Cardiac fibroblast (primary cell): ENCODE measurements at places on chromosomes 1 and 21.

DNA sequence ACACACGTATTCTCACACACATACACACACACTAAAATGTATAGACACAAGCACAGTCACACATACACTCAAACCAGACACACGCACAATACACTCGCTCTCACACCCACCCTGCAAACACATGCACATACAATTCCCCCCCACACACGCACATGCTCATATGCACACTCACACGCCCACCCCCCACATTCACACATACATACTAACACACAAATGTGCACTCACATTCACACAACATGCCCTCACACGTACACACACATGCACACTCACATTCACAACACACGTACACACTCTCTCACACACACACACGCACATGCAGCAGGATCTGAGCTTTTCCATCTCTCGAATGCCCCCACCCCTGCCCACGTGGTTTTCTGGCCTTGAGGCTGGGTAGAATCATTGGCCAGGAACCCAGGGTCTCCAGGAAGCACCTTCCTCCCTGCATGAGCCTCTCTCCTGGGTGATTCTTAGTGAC, 589.7 kb downstream of the PTPRU start:
- DNase-seq, result no peak

DNA sequence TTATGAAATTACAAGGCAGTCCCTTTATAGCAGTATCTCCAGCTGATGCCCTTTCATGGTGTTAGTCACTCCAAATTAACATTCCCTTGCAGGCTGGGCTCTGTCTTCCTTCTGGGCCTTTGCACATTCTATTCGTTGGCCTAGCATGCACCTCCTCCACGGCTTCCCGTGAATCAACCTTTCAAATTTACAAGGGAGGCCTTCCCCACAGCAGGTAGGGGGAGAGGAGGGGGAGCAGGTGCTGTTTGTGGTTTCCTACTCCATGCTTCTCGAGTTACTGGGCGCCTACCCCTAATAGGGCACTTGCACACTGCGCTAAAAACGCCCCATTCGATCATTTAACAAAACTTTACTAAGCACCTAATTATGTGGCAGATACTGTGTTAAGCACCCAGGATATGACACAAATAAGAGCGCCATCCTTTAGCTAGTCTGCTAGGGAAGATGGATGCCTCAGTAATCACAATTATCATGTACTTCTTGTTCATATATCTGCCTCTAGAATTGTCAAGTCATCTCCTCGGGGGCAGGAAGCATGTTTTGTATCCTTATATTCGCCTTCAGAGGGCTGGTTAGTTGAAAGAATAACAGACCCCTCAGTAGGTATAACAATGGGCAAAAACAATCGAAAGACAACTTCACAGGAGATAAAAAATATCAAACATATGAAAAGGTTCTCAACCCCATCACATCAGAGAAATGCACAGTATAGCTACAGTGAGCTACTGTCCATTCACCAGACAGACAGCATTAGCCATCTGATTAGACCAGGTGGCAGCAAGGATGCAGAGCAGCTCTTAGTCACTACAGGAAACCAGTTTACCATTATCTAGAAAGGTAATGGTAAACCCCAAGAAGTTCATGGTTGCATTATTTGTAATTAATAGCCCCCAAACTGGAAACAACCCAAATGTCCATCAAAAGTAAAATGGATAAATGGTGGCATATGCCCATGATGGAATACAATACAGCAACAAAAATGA, 1.7 kb upstream of the ADAR start:
- DNase-seq, result peak; percentile 44

- no peak for DNase-seq
Measured at GRCh38 chr1:172658871-172659453, at the start of gene FASLG. TSS of gene FASLG (plus strand) at chr1:172659103. CDS start at chr1:172659202, 99 bp downstream.

DNA sequence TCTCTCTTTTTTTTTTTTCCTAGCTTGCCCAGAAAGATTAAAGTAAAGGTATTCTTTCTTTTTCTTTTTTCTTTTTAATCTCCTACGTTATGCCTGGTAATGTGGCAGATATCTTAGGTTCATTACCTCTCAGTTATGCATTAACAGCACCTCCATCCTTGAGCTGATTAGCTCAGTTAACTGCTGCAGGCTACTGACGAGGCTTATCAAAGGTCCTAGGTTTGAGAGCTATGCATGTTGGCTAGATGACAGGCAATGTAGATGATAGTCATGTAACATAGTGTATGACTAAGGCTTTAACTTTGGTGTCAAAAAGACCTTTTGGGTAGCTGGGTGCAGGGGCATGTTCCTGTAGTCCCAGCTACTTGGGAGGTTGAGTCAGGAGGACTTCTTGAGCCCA, 53.7 kb upstream of the CACYBP start:
- DNase-seq, result no peak

DNA sequence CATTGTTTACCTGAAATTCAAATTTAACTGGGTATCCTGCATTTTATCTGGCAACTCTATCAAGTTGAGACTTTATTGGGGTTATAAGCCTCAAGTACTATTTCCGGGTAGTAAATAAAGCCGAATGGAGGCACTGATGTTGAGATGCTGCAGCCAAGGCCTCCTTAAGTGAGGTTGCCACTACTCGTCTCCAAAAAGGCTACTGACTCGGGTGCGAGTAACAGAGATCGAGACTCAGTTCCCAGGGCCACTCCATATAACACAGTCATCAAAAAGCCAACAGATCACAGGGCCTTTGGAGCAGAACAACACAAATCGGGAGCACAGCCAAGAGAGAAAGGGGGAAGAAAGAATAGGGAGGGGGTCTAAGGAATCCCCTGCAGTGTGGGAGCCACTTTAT, 524 bp downstream of the COPA start:
- peak; percentile 20 for DNase-seq

DNA sequence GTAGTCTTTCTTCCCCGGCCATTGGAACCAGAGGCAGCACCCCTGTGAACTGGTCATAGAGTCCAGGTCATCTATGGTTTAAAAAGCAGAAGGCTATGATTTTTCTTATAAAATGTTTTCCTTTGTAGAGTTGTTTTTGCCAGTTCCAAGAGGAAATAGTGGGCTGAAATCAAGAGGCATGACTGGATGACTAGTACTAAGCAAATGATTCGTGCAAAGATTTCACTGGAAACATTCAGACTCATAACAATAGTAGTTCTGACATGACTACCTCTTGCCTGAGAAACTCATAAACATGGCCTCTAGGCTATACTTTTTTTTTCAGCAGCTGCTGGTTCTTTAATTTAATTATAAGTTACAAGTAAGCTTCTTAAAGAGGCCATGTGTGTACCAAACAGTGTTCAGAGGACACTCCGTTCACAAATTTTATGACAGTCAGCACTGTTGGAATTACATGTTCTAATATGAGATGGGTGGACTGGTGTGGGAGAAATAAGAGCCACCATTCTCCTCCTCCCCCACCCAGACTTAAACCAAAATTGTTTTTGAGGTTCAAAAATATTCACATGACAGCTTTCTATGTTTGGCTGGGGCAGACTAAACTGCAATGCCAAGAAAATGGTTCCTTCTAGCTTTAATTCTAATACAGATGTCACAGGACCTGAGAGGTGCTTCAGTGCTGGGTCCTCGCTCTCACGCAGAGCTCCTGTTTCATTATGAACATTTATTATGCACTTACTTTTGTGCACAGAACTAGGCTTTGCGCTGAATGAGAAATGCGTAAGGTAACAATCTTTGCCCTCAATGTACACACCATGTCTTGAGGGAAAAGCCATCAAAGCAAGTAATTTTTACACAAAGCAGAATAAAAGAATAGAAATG, 147.5 kb downstream of the ZC3H11B start:
- no peak for DNase-seq

- no peak for DNase-seq
Measured at GRCh38 chr1:179095924-179096323, 14.1 kb downstream of the TOR3A start.

DNA sequence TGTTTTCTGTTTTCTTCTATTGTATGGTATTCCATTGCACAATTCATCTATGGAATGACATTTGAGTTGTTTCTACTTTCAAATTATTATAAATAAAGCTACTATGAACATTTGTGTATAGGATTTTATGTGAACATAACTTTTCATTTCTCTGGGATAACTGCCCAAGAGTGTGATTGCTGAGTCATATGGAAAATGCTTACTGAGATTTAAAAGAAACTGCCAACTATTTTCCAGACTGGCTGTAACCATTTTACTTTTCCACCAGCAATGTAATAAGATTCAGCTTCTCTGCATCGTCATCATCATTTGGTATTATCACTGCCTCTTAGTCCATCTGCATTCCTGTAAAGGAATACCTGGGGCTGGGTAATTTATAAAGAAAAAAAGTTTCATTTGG, 779.6 kb upstream of the PRMT6 start:
- no peak for DNase-seq

GRCh38 chr1:20610970-20611369, 22.1 kb downstream of the CDA start:
- no peak for DNase-seq

DNA sequence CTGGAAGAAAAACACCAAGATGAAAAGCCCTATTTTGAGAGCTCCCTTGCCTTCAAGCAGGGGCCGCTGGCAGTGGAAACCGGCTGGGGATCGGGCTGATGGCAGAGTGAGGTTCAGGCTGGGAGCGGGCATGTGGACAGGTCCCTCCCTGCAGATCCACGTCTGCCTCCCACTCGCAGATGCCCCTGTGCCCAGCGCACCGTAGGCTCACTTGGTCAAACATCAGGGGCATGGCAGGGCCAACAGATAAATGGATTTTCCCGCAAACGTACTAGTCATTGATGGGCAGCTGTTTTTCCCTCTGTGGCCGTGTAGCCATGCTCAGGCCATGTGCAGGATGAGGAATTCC, 6.6 kb upstream of the C1orf174 start:
- no peak for DNase-seq

DNA sequence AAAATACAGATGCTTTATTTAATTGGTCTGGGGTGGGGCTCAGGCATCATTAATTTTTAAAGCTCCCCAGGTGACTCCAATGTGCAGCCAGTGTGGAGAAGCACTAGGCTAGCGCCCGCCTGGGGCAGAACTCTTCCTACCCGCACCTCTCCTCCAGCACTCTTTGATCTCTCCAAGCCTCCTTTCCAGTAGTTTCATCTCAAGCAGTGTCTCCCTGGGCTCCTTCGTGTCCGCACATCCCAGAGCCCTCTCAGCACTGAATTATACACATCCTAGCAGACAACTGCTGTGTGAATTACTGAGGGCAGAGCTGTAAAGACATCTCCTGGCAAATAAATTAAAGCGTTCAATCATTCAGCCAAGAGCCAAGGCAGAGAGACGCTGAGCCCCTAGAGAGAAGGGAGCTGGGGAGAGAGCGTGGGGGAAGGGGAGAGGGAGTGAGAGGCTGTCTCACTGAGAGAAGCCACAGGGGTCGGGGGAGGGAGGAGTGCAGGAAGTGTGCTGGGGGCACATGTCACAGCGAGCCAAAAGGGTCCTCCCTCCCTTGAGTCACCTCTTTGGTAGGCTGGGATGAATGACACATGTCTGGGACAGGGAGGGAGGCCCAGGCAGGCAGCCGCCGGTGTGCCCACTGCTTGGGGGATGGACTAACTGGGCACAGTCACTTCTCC, 21.0 kb upstream of the PARP1 start:
- DNase-seq, result no peak

DNA sequence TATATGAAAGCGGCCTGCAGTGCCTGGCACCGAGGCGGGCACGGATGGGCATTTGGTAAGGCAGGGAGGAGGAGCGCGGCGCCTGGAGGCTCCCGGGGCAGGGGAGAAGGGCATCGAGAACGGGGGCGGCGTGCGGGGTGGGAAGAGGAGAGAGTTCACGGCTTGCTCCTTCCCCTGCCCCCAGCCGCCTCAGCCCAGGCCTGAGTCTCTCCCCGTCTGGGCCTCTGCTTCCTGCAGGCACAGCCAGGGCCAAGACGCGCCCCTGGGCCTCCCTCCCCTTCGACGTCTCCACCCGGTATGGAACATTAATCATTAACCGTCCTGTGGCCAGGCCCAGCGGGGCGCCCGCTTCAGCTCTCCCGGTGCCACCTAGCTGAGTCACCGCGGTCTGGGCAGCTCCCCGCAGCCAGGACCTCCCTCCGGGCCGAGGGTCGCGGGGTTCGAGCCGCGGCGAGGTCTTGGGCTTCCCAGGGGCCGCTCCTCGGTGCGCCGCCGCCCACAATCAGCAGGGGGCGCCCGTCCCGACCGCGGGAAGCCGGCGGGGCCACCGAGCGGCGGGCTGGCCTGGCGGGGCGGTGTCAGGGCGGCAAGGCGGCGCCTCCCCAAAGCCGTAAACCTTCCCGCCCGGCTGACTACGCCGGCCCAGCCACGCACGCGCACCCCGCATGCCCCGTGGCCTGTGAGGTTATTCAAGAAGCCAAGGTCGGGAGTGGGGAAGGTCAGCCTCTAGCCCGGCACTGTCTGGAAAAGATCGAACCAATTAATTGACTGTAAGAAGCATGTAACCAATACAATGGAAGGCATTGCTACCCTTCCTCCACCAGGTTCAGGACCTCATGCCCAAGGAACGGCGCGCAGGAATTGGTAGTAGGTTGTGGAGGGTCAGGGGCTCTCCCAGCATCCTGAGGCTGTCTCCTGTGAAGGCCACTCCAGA, 23.4 kb upstream of the RD3 start:
- peak; percentile 71 for DNase-seq

DNA sequence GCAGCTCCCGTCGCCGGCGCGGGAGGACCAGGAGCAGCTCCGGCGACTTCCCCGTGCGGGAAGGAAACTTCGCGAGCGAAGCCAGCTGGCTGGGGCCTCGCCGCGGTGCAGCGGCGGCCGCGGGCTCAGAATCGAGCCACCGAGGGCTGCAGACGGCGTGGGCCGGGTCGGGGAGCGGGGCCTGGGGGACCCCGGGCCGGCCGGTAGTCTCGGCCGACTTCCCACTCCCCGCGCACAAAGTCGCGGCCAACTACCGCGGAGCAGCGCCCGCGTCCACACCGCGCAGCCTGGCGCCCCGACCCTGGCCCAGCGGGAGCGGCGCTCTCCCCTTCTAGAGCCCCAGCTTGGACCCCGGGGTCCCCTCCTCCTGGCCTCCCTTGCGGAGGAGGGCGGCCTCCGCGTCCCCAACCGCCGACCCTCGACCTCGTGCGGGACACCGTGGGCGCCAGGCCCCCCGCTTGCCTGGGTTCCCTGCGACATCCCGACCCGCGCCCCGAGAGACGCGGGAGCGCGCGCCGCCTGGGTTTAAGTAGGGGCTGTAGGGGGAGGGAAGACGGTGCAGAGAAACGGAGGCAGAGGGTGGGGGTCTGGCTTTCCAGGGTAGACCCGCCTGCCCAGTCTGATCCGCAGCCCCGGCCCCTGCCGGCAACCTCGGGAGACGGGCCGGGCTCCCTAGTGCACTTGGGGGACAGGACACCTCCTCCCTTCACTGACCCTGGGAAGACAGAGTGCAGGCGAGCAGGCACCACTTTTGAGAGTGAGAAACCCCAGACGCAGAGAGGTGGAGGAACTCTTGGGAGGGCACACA, 4.7 kb downstream of the PRDM16 start:
- DNase-seq, result no peak

DNA sequence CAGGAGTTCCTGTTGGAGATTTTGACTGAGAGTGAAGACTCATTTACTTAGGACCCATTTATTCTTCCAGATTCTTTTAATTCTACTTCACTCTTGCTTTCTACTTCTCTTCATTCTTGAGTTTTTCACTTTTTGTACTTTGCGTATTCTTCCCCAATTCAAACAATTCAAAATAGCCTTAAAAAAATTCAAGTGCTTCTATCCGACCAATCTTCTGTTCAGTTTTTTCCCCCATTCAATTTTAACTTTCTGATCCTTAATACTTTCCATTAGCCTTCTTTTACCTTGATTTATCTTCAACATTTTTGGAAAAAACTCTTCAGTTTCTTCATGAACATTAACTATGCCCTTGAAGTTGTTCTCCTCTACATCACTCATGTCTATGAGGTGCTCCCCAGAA, 21.1 kb downstream of the ZFYVE9 start:
- no peak for DNase-seq

GRCh38 chr1:213499444-213499843, 448.4 kb downstream of the RPS6KC1 start:
- DNase-seq, result no peak

- DNase-seq, result no peak
Measured at GRCh38 chr1:228212415-228212965, 4.6 kb downstream of the OBSCN start.
